ENCODE measurements at places on chromosomes 1 and 21.

DNA sequence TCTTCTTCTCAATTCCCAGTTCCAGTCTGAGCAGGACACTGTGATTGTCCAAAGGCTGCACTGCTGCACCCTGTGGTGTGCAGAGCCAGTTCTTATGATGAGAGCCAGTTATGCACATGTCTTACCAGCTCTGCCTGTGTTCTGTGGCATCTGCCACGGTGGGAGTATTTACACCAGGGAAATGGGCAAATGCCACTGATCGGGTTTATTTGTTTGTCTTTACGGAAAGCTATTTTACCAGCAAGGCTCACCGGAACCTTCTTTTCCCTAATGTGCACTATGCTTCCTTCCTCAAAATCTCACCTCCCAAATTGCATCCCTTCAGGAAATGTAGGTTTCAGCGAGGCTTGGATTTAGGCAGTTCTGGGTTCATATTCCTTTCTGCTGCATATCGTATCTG is 49.0 kb downstream of the EVA1C start:
- DNase-seq: no peak

DNA sequence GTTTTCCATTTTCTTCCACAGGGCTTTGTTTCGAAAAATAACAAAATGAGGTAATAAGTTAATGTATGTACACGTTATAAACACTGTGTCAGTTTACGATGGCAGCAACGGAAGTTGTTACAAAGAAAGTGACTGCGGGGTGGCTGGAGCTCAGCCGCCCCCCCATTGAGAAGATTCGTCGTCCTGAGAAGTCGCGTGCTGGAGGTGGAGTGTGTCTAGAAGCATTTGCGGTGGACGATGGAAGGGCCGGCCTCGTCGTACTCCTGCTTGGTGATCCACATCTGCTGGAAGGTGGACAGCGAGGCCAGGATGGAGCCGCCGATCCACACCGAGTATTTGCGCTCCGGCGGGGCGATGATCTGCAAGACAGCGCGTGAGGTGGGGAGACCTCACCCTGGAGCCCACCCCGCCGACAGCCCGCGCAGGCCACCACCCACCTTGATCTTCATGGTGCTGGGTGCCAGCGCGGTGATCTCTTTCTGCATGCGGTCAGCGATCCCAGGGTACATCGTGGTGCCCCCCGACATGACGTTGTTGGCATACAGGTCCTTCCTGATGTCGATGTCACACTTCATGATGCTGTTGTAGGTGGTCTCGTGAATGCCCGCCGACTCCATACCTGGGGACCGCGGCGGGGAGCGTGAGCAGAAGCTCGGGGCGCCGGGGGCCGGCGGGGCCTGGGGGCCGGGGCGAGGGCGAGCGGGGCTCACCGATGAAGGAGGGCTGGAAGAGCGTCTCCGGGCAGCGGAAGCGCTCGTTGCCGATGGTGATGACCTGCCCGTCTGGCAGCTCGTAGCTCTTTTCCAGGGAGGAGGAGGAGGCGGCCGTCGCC is 2.4 kb downstream of the ACTA1 start:
- DNase-seq: no peak

- DNase-seq: no peak
Measured at GRCh38 chr1:226588484-226588883, 39.9 kb downstream of the STUM start.

- DNase-seq: no peak
Measured at GRCh38 chr21:18545908-18546307, 142.3 kb upstream of the TMPRSS15 start.

GRCh38 chr1:157580179-157580827 is 17.6 kb downstream of the FCRL4 start:
- DNase-seq: no peak

GRCh38 chr1:113861641-113862040 is 9.9 kb downstream of the PTPN22 start:
- DNase-seq: no peak

DNA sequence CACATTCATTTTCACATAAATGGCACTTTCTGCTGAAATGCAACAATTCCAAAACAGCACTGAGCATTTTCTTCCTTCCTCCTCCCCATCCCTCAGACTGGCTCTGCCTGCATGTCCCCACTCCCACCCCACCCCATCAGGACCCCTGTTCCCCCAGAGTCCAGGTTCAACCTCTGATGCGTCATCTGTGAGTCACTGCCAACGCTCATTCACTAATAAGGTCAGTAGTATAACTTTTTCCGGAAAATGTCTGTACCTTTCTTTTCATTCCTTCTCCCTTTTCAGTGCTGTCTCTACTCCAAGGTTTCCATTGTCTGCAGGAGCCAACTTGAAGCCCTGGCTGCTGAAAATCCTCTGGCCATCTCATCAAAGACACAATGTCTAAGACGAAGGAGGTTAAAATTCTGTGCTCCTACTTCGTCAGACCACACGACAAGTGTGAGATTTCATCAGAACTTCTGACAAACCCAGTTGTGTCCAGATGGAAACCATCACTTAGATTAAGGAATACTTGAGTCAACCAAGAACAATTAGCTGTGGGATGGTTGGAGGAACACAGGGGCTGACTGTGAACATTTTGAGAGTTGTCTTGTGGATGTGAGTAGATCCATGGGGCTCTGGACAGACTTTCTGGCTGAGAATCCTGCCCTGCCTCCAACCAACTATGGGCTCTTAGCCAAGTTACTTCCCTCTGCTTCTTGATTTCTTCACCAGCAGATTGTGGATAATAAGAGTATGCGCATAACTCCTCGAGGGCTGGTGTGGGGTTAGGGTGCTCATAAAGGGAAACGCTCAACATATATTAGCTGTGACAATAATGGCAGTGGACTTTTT is 35.6 kb upstream of the UTS2 start:
- no peak for DNase-seq

DNA sequence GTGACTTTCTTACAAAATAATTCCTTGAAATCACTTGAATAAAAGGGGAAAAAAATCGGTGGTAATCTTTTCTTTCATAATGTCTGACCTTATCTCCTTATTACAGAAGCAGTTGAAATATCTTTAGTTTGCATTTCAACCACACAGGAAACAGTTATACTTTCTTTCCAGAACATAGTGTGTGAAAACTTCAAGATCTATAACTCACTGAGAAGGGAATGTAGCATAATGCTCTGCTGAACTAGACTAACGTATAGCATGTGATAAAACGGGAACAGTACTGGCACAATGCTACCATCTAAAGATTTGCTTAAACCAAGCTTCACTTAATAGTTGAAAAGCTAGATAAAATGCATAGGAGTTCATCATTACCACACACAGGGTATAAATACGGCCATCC is 45.0 kb downstream of the VAV3 start:
- no peak for DNase-seq

- no peak for DNase-seq
Measured at GRCh38 chr1:157734321-157734720, 33.8 kb upstream of the FCRL3 start.

GRCh38 chr1:27650539-27651175 is 15.7 kb upstream of the FGR start:
- no peak for DNase-seq

GRCh38 chr1:17276568-17276967 is 27.7 kb downstream of the PADI3 start:
- no peak for DNase-seq

GRCh38 chr21:18114810-18115209 is 129.8 kb upstream of the CHODL start:
- DNase-seq: no peak

- no peak for DNase-seq
Measured at GRCh38 chr1:87242445-87243185, 86.1 kb upstream of the LMO4 start.

DNA sequence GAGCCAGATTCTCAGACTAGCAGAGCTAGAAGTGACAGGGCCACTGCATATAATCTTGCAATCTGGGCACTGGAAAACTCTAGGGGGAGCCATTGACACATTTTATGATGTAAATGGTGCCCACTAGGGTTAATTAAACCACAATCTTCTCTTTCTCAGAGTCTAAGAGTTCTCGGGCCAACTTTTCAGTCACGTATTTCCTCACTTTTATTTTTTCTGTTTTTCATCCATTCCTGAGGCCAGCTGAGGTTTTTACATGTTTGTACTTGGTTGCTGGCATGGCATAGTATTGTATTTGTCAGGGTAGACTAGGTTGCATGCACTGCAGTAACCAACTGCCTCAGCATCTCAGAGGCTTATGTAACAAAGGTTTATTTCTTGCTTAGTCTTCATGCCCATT is 138.2 kb downstream of the ZNF326 start:
- no peak for DNase-seq

DNA sequence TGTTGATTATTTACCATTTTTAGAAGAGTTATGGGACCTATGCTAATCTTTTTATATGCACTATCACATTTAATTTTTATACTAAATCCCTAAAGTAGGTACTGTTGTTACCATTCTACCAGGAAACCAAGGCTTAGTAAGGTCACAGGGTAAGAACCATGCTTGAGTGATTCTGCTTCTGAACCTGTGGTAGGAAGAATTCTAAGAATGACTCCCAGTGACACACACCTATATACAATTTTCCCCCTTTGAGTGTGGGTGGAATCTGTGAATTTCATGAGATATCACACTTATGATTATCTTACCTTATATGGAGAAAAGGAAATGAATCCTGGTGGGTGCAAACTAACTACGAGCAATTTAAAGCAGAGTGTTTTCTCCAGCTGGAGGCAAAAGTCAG is 391.0 kb downstream of the USH2A start:
- no peak for DNase-seq

DNA sequence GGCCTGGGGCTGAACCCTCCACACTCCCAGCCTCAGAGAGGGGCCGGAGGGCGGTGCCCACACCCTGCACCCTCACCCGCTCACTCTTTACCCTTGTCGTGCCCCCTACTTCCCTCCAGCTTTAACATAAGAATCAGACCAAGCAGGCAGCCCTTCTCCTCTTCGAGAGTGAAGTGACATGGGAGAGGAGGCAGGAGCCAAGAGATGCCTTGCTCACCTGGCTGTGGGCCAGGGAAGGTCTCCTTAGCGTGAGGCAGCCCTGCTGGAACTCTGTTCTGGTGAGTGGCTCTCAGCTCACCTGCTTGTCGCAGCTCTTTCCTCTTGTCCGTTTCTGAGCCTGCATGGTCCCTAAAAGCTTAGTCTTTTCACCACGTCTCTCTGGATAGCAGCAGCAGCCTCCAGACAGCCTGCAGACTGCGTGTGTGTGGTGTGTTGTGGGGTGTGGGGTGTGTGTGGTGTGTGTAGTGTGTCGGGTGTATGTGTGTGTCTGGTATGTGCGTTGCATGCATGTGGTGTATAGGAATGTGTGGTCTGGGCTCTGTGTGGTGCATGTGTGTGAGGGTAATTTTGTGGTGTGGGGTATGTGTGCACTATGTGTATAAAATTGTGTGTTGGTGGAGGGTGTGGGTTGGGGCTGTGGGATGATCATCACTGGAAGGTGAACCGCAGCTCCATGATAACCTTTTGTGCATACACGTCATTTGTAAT is 86.7 kb downstream of the CCDC185 start:
- no peak for DNase-seq

GRCh38 chr1:205980237-205980870 is 22.8 kb downstream of the RAB7B start:
- DNase-seq: no peak

GRCh38 chr1:174166530-174167264 is 7.4 kb downstream of the RABGAP1L start:
- DNase-seq: no peak

DNA sequence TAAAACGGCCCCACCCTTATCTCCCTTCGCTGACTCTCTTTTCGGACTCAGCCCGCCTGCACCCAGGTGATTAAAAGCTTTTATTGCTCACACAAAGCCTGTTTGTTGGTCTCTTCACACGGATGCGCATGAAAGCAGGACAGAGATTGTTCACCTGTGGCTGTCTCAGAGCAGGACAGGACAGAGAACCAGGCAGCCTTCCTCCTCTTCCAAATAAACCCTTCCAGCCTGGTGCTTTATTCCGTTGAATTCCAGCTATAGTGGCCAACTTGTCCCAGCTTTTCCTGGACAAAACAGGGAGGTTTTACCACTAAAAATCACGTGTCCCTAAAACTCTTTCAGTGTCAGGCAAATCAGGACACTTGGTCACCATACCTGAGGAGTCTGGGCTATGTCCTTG is 9.5 kb upstream of the DMRTB1 start:
- DNase-seq: no peak

GRCh38 chr1:118827207-118827606 is 160.9 kb downstream of the TBX15 start:
- no peak for DNase-seq

- DNase-seq: no peak
Measured at GRCh38 chr1:154186852-154187501, 4.9 kb downstream of the TPM3 start.

GRCh38 chr21:43015906-43016540 is 41.7 kb downstream of the PKNOX1 start:
- DNase-seq: no peak
